ENCODE measurements at places on chromosomes 12 and 14.

GRCh38 chr12:46811185-46811584, 14.6 kb downstream of the SLC38A4 start:
- DNase-seq = peak; percentile 9

- no peak for DNase-seq
Observed at GRCh38 chr12:68148261-68148951, 11.1 kb downstream of the IFNG start.

DNA sequence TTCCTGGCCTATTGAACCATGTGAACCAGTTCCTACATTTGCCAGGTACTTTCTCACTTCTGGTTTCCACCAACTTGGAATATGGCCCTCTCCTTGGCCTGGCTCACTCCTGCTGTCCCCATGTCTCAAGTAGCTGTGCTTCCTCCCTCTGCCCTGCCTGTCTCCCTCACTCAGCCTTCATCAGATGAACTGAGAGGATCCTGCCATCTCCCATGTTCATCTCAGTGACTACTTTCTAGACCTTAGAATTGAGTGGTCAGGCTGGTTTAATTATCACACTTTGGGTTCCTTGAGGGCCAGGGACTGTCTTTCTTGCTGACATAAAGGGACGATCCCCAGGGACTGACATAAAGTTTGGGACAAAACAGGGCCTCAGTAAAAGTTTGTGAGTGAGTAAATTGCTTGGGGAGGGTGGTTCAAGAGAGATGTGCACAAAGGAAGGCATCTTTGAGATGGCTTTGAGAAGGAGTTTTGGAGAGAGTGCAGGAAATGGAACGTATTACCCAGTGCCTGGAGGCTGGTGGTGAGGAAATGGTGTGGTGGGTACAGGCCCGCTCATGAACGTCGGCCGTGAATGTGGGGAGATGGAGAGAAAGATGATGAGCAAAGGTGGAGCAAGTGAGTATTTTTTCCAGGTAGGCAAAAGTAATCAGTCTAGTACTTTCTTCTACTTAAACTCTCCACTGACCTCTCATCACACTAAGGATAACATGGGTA, 20.8 kb downstream of the DYRK2 start:
- no peak for DNase-seq

GRCh38 chr12:81974762-81975161, 215.6 kb upstream of the PPFIA2 start:
- peak; percentile 11 for DNase-seq

DNA sequence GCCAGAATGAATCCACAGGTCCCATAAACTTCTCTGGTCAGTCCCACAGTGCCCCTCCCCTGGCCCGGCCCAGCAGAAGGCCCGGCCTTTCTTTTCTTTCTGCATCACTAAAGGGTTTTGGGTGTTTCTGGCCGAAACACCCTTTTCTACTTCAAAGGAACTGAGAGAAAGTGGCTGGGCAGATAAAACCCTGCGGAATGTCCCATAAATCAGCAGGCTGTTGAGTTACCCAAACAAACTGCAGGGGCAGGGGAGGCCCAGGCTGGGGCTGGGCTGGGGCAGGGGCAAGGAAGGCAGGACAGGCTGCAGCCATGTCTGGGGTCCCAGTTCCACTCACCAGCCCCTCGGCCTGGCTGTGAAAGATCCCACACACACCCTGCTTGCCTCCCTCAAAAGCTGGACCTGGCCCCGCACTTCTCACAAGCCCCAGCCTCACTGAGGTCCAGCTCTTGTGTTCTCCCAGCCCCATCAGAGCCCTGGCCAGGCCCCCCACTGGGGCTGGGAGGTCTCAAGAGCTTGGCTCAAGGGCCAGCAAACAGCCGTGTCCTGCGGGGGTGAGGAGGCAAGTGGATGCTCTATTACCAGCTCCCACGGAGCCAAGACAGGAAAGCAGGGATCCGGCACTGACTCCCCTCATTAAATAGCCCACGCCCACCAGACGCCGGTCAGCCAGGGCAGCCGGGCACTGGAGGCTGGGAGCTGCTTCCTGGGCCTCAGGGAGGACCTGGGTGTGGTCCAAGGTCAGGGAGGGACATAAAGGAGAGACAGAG, 41.9 kb downstream of the CCNK start:
- DNase-seq = no peak

GRCh38 chr12:617304-617915, 45.8 kb downstream of the NINJ2 start:
- DNase-seq = peak; percentile 69
